ENCODE measurements at places on chromosomes 13 and 19.

DNA sequence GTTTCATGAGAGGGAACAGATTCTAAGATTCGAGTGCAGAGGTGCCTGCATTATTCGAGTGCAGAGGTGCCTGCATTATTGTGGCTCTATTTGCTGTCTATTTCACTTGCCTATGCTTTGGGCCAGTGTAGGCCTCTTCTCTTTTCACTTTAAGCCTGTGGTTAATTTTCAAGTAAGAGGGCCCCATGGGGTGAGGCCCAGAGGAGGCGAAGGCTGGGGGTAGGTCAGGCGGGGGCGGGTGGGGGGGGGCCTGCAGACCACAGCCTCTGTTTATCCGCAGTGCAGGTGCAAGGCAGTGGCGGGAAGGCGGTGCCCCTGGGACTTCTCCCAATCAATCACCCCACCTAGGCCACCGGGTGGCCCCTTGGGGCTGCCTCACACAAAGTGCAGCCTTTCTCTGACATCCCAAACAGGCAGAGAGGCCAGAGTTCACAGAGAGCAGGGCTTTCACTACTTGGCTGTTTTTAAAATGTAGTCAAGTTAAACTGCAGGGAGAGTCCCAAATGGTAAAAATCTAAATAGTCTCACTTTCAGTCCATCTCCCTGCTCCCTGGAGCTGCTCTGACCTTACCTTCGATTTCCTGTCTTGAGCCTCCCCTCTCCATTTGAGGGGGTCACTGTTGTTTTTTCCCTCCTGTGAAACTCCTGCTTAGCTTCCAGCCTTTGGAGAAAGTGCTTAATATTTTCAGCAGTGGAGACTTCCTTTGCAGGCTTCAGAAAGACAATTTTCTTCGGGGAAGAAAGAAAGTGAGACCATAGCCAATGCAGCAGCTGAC, 249.0 kb downstream of the DLEU7 start:
- no peak for DNase-seq

GRCh38 chr13:113297370-113298042, 467 bp downstream of the LAMP1 start:
- peak; percentile 15 for DNase-seq

- no peak for DNase-seq
Measured at GRCh38 chr13:44180876-44181536, 192.6 kb upstream of the SERP2 start.

GRCh38 chr19:56603829-56604228, 8.7 kb downstream of the ZNF71 start:
- no peak for DNase-seq

GRCh38 chr19:5099701-5100221, 130.8 kb downstream of the KDM4B start:
- no peak for DNase-seq

DNA sequence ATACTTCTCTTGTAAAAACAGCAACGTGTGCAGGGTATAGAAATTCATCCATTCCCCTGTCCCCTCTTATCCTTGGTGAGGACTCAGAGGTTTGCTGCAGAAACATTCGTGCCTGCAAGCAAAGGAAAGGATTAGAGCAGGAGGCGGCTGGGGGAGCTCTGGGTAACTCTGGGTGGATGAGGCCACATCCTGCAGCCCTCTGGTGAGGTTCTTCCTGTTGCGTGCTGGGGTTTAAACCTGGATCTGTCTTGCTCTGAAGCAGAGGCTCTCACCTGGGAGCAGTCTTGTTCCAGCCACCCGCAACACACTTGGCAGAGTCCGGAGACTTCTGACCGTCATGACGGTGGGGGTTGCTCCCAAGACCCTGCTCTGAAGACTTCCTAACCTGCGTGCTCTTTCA, 69.2 kb downstream of the ATP11A start:
- no peak for DNase-seq

GRCh38 chr13:76157926-76158325, 521.8 kb downstream of the LMO7 start:
- no peak for DNase-seq

GRCh38 chr19:46408664-46409039, 4.7 kb downstream of the CCDC8 start:
- no peak for DNase-seq

- no peak for DNase-seq
Measured at GRCh38 chr19:51901860-51902259, 3.0 kb downstream of the ZNF649 start.

- no peak for DNase-seq
Measured at GRCh38 chr13:103525530-103525929, 459.3 kb upstream of the SLC10A2 start.

DNA sequence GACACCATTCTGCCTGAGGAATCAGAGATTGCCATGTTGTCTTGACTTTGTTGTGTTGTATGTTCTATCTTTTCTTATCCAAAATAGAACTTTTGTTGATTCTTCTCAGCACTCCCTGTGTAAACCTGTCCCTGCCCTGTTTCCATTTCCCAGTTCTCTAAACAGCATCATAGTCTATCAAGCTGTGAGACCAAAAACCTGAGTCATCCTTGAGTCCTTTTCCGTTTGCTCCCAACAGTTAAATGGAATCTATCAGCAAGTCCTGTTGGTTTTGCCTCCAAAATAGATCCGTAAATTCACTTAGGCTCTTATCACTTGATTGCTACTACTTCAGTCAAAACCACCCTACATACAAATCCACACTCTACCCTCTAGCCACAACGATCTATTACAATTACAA, 667.1 kb downstream of the PCDH9 start:
- no peak for DNase-seq

DNA sequence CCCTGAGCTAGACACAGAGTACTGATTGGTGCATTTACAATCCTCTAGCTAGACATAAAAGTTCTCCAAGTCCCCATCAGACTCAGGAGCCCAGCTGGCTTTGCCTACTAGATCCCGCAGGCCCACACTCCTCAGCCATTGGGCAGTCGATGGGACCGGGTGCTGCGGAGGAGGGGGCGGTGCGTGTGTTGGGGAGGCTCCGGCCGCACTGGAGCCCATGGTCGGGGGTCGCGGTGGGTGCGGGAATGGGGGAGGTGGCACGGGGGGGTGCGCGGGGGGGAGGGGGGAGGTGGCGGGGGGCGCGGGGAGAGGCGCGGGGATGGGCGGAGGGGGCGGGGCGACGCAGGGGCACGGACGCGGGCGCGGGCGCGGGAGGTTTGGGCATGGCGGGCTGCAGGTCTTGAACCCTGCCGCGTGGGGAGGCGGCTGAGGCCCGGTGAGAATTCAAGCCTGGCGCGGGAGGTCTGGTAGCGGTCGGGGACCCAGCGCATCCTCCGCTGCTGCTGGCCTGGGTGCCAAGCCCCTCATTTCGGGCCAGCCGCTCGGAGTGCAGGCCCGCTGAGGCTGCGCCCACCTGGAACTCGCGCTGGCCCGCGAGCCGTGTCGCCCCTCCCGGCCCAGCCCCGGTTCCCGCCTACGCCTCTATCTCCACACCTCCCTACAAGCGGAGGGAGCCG, 674.1 kb downstream of the SLITRK5 start:
- no peak for DNase-seq

DNA sequence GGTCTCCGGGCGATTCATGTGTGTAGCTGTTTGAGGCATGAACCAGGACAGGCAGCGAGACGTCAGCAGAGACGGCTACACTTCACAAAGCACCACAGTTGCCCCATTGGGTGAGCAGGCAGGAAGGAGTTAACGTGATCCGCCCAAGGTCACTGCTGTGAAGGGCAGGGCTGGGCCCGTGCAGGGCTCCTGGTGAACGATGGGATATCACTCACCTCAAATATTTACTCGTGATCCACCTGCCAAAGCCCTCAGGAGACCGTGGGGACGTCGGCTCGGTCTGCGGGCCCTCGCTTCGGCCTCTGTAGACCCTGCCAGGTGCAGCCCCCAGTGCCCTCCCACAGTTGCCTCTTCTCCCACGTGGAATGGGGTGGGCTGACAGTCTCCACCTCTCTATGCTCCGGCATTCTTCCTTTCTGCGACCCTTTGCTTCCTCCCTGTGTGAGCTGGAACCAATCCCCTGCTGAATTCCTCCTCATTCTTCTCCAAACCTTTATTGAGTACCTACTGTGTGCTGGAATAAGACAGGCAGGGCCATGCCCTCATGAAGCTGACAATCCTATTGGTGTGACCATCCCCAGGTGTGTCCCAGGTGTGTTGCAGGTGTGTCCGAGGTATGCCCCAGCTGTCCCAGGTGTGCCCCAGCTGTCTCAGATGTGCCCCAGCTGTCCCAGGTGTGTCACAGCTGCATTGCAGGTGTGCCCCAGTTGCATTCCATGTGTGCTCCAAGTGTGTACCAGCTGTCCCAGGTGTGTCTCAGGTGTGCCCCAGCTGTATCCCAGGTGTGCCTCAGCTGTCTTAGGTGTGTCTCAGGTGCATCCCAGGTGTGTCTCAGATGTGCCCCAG, 2.0 kb upstream of the GRK1 start:
- no peak for DNase-seq

GRCh38 chr13:90405301-90405700, 942.2 kb upstream of the MIR17HG start:
- no peak for DNase-seq

GRCh38 chr19:18764591-18765051, 26.5 kb downstream of the COMP start:
- peak; percentile 62 for DNase-seq

- no peak for DNase-seq
Measured at GRCh38 chr19:16381756-16382401, 57.3 kb downstream of the KLF2 start.

- no peak for DNase-seq
Measured at GRCh38 chr19:58380037-58380661, 681 bp downstream of the ZNF837 start.

DNA sequence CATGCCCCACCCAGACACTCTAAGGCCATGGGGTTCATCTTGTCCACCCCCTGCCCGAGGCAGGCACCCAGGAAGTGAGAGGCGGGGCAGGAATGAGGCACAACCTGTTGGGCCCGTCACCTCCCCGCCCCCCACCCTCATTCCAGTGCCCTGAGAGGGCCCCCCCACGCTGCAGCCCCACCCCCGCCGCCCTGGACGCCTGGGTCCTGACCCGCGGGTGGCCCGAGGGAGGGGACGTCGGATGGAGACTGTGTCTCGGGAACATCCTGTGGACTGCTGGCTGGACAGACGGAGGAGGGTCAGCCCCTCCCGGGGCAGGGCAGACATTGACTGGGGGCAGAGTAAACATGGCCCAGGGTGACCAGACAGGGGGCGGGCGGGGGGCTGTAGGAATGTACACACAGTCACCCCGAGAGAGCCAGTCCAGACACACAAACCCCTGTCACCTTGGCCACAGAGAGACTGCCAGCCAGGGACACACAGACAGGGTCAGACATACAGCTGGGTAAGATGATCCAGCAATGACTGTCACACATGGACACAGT, 7.4 kb upstream of the JUNB start:
- DNase-seq: no peak

GRCh38 chr13:69274231-69274630, 833.4 kb upstream of the ATXN8OS start:
- DNase-seq: peak; percentile 21

DNA sequence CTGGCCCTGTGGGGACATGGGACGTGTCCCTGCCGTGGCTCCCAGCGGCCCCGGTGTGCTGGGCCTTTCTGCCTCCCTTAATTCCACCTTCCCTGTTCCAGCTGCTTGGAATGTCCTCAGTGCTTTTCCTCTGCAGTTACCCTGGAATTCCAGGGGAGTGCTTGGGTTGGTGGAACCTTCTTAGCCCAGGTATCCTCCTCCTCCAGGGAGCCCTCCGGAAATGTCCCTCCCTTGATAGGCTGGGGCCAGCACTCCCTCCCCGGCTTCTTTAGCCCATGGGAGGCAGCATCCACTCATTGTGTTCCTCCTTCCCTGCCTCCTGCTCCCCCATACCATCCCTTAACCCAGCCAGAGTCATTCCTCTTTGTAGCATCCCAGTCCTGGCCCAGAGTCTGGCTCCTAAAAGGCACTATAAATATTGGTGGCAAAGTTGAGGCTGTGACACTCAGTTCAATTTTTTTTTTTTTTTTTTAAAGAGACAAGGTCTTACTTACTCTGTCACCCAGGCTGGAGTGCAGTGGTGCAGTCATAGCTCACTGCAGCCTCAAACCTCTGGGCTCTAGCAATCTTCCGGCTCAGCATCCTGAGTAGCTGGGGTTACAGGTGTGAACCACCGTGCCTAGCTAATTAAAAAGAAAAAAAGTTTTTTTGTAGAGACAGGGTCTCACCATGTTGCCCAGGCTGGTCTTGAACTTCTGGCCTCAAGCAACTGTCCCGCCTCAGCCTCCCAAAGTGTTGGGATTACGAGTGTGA, 13.7 kb upstream of the SLC7A10 start:
- no peak for DNase-seq

- DNase-seq: no peak
Measured at GRCh38 chr13:35965226-35965927, 165.8 kb downstream of the DCLK1 start.

DNA sequence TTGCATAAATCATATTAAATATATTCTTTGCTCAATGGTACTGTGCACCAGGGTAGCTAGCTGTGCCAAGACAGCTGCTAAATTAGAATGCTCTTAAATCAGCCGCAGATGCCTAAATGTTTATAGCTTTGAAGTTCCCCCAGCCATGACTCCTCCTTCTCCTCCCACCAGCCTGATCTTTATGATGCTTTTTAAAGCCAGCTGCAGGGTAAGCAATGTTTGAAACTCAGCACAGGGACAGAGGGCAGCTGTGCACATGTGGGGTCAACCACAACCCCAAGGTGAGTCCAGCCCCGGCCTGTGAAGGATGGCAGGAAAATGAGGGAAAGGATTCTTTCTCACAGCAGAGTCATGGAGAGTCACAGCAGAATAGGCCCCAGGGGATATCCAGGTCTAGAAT, 635.7 kb downstream of the UQCRFS1 start:
- DNase-seq: no peak

- DNase-seq: peak; percentile 55
Measured at GRCh38 chr13:104773775-104774174, 1707.6 kb upstream of the SLC10A2 start.

GRCh38 chr13:106650690-106651205, 82.8 kb upstream of the ARGLU1 start:
- DNase-seq: no peak

GRCh38 chr13:50303963-50304721, 288.9 kb downstream of the KCNRG start:
- no peak for DNase-seq

DNA sequence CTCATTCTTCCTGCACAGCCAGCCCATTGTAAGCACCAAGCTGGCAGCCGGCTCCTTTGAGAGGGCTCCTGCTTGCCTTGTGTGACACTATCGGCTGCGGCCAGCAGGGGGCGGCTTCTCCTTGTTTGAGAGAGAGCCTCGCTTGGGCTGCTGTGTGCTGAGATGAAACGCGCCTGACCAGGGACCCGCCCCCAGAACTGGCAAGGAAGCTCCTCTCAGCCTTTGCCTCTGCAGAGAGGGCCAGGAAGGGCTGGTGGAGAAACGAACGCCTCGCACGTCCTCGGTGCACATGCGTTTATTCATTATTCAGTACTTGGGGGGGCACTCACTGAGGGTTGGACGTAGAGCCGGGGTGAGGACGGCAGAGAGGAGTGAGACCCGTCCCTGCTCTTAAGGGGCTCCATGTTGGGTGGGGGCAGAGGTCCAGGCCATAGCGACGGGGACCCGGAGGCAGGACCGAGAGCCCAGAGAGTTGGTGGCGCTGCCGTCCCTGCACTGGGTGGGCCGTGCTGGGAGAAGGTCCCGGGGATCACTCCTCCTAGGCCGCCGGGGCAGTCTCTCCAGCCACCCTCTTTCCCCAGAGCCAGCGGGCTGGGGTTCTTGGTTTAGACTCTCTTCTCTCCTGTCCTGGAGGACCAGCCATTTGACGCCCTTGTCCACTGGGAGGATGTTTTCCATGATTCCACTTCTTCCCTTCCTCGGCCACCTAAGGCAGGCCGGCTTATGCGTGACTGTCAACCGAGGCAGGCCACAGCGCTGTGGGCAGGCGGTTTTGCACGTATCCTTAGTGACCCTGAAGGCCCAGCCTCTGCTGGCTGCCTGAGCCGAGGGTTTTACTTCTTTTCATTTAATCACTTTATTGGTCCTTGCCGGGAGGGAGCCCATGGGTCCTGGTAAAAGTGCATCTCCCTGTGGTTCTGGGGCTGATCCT, 174.5 kb downstream of the KATNAL1 start:
- peak; percentile 86 for DNase-seq

Measured in ACHN (cell line).